ENCODE measurements at places on chromosomes 2 and 18.

DNA sequence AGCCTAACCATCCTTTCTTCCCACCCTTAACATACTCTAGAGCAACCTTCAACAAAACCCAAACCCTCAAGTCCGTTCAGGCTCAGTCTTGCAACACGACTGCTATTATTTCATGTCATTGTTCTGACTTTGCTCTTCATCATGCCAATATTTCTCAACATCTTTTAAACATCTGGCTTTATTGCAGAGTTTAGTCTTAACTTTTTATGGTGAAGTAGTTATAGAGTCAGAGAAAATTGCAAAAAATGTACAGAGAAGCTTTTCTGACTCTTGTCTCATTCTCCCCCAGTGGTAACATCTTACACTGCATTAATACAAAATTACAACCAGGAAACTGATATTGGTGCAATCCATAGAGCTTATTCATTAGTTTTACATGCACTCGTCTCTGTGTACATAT is 3.9 kb downstream of the MARCO start:
- DNase-seq = no peak

DNA sequence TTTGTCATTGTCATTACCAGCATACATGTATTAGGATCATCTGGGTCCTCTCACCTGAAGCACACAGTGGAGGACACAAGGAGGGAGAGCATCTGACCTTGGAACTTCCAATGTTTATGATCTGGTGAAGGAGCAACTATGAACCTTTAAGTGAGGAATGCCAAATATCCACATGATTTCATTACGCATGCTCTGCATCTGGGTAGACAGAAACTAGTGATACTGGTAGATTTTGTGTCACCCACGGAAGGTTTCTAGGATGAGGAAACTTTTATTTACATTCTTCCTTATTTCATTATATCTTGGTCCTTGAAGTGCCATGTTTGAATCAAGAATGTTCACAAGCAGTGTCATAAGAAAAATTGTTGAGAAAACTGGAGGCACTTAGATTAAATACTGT is 32.1 kb downstream of the SPC25 start:
- DNase-seq = no peak

DNA sequence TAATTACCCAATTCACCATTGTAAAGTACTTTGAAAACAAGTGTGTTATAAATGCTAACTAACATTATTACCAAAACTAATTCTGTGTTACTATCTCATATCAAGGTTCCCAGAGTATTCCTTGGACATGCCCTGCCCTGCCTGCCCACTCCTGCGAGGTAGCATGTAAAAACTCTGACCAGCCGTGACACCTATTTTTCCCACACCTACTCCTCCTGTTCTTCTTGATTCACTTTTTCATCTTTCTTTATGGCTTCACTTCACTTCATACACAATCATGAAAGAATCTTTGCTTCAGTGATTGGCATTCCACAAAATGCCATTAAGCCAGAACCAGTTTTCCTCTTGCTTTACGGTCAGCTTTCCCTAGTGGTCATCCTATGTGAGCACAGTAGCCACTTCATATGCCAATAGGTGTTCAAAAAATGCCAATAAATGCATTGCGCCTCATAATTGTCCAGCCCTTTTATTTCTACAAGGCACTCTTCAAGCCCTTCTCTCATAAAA is 42.6 kb upstream of the SETBP1 start:
- DNase-seq = no peak

DNA sequence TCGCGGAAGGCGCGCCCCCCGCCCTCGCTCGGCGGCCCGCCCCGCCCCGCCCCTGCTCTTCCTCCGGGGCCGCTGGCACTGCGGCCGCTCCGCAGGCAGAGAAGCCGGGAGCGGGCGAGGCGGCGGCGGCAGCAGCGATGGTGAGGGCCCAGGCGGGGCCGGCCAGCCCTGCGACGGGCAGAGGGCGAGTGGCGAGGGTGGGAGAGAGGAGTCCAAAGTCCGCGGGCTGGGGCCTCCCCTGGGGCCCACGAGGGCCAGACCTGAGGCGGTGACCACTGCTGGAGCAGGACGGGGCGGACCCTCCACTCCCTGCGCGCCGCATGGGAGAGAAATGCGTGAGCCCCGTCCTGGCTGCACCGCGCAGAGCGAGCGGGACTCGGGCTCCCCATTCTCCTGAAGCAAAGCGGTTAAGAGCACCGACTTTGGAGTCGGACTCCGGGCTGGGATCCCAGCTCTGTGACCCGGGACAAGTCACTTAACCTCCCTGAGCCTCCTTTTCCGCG is at the start of gene VAMP5:
Gene VAMP5, plus strand, starts transcription at position 78 of the 503 bp plus-strand sequence. Its CDS starts 60 bp downstream, at position 138.
- no peak for DNase-seq

GRCh38 chr2:160351956-160352355 is 141.7 kb downstream of the RBMS1 start:
- DNase-seq = no peak

DNA sequence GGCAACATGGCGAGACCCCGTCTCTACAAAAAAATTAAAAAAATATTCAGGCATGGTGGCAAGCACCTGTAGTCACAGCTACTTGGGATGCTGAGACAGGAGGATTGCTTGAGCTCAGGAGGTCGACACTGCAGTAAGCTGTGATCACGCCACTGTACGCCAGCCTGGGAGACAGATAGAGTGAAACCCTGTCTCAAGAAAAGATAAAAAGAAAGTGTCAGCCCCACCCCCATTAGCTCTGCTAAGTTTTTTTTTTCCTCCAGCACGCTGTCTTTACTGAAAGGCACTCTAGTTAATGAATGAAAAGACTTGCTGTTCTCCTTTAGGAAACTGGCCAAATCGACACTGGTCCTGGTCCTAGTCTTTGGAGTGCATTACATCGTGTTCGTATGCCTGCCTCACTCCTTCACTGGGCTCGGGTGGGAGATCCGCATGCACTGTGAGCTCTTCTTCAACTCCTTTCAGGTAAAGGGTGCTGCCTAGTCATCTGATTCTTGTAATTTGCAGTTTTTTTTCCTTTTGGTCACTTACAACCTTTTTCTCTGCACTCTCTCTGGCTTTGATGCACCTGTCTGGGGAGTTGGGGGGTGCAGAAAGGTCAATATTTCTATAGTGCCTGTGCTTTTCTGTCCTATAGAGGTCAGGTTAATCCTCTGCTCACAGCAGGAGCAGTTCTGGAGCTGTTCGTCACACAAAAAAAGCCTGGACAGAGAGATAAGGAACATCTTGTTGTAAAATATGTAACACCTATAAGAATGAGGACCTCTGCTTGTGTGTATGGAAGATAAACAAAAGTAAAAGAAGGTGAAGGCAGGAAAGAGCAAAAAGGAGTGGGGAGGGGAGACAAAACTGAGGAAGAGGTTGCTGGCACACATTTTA is 82.3 kb downstream of the PTH2R start:
- DNase-seq = no peak

DNA sequence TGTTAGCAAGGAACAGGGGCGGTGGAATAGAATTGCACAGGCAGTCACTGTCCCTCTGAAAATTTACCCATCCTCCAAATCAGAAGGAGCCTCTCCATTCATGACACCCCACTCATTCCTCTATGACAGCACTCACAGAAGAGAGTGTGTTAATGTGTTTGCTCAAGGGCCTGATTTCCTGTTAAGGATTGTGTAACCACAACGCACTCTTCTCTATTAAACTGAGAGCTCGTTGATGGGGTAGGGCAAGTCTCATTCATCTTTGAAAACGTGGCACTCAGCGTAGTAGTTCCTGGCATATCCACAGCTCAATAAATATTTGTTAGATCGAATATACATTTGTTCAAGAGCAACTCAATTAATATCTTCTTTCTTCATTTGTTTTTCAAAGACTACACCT is 106.4 kb downstream of the VAPA start:
- no peak for DNase-seq

DNA sequence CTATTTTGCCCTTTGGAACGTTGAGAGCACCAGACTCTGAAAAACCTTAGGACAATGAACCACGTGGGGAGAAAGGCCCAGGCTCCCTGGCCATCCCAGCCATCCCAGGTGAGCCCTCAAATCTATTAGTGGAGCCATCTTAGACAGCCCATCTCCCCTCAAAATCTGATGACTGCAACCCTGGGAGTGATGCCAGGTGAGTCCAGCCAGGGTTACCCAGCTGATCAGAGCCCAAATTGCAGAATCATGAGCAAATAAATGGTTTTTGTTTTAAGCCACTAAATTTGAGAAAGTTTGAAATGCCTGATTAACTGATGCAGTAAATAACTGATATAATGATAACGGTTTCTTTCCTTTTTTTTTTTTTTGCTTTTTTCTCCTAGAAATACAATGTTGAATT is 242.4 kb downstream of the GCA start:
- no peak for DNase-seq

DNA sequence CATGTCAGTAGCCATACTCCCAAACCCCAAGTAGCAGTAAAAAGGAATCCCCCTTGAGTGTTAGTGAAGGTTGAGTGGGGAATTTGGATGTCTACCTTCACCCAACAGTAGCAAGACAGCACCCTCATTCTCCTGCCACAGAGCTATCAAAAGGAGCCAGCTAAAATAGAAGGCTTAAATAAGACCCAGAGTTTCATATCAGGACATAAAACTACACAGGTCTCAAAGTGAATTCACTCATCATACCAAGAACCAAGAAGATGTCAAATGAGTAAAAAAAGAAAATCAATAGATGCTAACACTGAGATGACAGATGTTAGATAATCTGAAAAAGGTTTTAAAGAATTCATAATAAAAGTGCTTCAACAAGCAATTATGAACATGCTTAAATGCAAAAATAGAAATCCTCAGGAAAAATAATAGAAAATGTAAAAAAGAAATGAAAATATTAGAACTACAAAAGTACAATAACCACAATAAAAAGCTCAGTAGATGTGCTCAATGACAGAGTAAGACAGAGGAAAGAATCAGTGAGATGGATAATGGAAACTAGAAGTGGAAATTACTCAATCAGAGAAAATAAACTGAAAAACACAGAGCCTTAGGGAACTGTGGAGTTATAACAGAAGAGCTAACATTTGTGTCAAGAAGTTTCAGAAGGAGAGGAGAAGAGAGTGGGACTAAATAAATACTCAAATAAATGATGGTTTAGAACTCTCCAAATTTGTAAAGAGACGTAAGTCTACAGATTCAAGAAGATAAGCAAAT is 90.5 kb downstream of the EDAR start:
- no peak for DNase-seq

DNA sequence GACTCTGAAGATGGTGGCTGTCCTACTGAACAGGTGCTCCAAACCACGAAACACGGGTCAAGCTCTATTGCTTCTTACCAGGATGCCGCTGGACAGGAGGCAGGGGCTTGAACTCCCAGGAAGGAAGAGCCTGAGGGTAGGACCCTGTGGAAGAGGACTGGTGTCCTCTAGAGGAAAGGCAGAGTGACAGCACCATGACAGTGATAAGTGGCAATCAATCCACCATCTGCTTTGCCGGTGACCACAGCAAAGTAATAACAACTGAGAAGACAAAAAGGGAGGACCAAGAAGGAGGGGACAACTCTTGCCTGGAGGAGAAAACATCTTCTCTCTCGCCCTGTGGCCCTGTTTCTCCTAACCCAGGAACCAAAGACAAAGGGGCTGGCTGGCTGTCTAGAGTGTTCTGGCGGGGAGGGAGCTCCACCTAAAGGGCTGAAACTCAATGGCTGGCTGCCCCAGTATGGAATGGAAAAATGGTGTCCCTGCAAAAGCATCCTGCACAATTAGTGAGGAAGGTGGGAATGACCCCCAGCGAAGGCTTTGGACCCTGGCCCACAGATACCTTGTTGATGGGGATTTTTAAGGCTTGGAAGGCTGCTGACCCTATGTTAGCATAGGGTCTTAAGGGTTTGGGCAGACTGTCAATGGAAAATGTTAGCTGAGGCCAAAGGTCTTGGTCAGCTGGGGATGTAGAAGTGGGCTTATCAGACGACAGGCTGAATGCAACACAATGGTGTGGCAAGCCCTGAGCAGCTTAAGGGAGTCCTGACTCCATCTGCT is 35.4 kb downstream of the PROC start:
- no peak for DNase-seq
